Activated CD4-positive, alpha-beta memory T cell treated with anti-CD3 and anti-CD28 coated beads for 36 hours (primary cell): ENCODE measurements at places on chromosomes 6 and 20. TPM values are rescaled to one million over a fixed set of nuclear protein-coding genes. Genes with fewer than 3 reads are reported as not detected.

- DNase-seq = peak; percentile 19
Measured at GRCh38 chr6:144659202-144660182, 374.4 kb downstream of the UTRN start.

- no peak for DNase-seq
Measured at GRCh38 chr20:44429017-44429339, 46.7 kb upstream of the TTPAL start.

GRCh38 chr6:45952168-45952529 lies 63.5 kb downstream of the CLIC5 start:
- DNase-seq = no peak

DNA sequence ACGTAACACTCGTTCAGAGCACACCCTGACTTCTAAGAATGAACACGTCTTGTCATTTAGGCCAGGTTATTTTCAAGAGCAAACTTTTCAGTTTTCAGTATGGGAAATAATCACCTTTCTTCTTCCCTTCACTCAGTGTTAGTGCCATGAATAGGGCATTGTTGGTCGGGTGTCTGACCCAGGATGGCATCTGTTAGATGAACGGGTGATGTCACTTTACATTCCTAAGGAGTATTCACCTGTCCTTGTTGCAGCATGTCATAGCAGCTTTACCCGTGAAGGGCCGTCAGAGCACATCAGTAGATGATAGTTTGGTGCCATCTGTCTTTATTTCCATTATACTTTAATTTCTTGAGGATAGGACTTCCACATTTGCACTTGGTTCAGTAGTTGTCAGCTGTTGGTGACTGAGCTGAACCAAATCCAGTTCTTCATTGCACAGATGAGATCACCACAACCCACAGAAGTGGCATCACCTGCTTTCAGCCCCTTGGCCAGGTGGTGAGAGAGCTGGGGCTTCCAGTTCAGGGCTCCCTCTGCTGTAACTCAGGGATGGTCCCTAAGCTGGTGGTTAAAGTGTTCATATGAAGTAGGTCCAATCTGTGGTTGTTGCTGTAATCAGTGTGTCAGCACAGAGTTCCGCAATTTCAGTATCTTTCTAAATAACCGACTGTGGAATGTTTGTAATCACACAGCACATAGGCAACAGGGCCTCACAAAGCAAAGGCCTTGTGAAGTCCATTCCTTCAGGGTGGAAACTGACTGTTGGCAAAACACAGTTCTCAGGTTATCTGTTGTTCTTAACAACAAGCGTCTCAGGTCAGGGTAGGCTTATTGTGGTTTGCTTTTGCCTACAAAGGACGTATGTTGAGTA lies 68.2 kb downstream of the FAM120B start:
- no peak for DNase-seq

DNA sequence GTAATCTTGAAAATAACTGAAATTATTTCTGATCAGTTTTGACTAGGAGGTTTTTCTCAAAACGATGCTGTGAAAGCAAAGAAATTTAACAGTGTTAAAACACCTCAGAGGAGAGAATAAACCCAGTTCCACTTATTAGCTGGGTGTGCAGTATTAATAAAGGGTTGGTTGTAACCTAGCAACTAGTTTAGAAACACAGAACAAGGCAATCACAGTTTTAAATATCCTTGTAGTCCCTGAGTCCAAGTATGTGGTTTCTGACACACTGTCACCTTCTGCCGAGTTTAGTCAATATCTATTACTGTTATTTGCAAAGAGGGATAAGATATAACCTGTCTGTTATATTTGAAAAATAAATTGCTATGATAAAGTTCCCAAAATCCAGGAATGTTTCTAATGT lies 70.2 kb upstream of the INSM1 start:
- DNase-seq = no peak

GRCh38 chr6:100962466-100962865 lies 81.3 kb upstream of the ASCC3 start:
- DNase-seq = no peak

DNA sequence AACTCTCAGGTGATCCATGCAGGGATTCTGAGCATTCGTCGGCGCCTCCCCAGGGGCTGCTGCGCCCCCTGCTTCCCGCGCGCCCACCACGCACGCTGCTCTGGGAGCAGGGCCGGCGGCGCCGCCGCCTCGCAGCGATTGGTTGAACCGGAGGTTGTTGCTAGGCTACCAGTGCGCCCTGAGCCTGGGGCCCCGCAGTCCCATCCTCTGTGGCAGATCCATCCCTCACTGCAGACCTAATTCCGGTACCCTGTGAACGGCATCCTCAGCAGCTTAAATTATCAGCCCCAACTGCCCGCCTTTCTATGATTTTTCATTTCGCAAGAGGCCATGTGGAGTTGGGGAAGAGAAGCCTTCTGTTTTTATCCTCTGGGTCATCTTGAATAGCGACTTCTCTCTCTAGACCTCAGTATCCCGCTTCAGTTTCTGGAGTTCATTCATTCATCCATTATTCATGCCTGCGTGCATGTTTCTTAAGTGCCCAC lies 15.4 kb downstream of the PNPLA1 start:
- DNase-seq = no peak

- no peak for DNase-seq
Measured at GRCh38 chr6:126919947-126920346, 198.5 kb upstream of the RSPO3 start.

GRCh38 chr6:169362501-169363121 lies 109.0 kb upstream of the THBS2 start:
- no peak for DNase-seq

DNA sequence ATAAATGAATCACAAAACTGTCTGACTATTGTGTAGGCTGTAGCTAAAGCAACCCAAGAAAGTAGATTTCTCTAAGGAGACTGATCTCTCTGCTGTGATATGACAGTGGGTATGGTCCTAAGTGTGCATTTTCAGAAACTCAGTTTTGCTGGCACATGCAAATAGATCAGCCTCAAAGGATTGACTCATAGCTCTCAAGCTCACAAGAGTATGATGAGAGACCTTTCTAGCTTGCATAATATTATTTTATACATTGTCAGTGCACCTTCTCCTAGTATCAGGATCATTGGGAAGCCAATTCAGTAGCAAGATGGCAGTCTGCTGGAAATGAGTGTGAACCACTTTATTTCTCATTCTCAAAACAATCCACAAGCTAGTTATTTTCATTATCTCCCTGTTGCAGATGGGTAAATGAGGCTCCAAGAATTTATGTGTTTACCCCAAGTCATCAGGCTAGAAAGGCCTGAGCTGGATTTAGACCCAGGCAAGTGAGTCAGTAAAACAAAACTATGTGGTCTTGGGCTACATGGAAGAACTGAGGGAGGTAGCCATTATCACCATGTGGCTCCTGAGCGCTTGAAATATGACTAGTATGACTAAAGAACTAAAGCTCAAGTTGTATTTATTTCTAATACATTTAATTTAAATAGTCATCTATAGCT lies 27.9 kb upstream of the PLCB4 start:
- no peak for DNase-seq

The ARMH2 gene
- total RNA-seq = not detected

The LAMA2 gene
- total RNA-seq = 0.15 TPM

The GPX5 gene
- not detected for total RNA-seq

The LZTS3 gene
- 1.5 TPM for total RNA-seq

The PDE7B gene
- total RNA-seq = 0.12 TPM

The INSM1 gene
- 6.9 TPM for total RNA-seq

The CNBD2 gene
- 4.2 TPM for total RNA-seq
